Renal pelvis (tissue), 12 donors: ENCODE measurements at places on chromosomes 12 and 14. TPM values are rescaled to one million over a fixed set of nuclear protein-coding genes. Genes with fewer than 3 reads are reported as not detected.

DNA sequence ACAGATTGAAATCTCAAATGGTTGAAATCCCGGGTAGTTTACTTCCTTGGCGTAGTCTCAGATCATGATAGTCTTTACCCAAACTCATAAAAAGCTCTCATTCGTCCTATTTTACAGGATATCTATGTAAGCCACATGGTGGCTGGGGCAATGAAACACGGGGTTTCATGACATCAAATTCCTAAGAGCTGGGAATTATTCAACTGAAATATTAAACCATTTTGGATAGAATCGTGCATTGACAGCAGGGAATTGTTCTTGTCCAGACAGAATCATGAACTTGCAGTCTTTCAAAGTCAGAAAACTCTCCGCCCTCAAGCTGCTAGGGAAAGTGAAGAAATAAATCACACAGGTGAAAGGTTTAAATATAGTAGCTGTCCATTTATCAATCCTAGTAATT lies 33.2 kb upstream of the PRKAB1 start:
- DNase-seq = peak; percentile 73

- DNase-seq = no peak
These were observed 199.8 kb downstream of the LRFN5 start for GRCh38 chr14:41806366-41806975.

GRCh38 chr14:38238332-38238731 lies 17.6 kb downstream of the CLEC14A start:
- DNase-seq = no peak

DNA sequence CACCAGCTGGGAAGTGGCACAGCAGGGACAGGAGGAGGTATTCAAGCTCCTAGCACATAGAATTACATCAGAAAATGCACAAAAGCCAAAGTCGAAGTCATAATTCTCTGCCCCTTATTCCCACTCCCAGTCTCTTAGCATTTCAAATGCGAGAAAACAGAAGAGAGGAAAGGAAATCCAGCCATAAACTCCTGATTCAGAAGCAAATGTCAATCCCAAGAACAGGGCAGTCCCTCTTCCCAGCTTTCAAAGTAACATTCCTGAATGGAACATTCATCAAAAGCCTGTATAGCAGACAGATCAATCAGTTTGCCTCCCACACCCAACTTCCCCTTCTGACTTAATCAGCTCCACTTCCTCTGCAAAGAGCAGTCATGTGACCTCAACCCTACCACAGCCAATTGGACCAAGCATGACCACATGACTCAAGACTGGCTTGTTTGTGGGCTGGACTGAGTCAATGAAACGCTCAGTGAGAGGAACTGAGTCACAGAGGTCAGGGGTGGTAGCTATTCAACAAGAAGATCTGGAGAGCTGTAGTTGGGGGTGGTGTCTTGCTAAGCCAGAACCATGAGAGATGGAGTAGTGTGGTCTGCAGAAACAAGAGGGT lies 41.4 kb upstream of the TUNAR start:
- DNase-seq = no peak

DNA sequence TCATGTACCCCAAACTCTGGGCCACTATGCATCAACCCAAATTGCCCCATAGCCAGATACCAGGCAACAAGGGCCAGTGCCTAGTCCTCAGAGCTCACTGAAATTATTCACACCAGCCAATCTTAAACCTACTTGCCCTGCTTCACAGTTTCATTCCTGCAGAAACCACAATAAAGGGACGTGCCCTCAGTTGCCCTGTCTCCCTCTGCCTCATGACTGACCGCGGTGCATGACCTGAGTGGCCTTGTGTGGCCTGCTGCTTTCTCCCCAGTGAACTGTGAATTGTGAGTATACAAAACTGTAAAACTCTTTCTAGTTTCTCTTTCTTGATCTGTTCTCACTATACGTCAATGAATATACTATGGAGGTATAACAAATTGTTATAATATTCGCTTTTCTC lies 490.9 kb upstream of the MIS18BP1 start:
- DNase-seq = no peak

DNA sequence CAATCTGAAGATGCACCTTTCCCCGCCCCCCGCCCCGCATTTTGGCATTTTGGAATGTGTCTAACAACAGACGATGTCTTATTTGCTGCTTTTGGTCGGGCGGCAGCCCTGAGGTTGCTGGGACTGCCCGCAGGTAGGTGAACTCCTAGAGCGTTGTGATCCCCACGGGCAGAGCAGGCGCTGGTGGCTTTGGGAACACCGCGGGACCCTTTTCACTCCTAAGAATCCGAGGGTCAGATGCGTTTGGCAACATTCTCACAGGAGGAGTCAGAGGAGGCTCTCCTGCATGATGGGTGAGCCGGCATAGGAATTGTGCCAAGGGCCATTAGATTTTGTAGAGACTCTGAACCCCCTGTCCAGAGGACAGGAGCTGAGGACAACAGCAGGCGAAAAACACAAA lies 41.9 kb downstream of the HCAR2 start:
- no peak for DNase-seq

DNA sequence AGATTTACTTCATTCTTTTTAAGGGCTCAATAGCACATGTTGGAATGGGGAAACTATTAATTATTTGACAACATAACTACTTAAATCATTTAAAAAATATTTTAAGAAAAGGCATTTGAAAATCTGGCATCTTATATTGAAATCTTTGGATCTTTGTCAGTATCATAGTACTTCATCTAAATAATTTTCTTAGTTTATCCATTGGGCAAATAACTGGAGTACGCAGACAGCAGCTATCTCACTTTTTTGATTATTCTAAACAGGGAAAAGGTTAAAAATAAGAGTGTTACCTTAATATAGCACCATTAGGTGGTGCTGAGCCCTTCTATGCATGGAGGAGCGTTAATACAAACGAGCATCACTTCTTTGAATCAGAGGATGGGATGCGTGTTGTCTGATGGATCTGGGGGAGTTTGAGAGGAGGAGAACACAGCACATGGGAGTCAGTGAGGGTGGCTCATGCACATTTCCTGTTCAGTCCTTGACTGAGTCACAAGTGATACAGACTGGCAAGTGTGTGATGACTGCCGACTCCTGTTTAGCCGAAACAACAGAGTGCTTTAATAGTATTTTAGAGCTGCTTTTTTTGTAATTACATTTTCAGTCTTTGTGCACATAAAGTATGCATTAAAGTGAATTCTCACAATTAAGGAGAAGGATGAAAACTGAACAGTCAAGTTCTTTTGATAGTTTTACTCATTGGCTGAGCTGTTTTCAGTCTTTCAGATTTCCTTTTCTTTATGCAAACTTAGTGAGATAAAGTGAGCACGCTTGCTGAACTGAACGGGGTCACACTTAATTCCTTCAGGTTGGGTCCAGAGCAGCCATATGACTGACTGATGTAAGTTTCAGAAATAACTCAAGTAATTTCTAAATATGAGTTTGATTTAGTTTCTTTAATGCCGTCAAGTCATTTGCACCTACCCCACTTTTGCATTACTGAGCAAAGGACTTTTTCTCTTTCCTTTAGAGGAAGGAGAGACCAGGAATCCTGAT lies 92.7 kb downstream of the DIP2B start:
- no peak for DNase-seq

DNA sequence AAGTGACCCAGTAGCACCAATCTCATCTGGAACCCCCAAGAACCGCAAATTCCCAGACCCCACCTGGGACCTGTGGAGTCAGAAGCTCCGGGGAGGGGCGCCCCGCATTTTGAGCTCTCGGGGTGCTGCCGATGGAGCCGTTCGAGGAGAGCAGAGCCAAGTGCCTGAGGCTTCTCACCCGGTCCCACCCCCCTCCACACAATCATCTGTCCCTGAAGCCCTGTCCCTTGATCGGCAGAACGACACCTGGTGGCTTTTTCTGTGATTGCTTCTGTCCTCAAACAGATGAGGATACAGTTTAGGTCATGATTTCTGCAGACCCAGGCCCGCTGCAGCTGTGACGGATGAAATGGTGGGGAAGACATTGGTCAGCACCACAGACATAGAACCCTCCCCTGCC lies 74.7 kb downstream of the NOC4L start:
- no peak for DNase-seq

- no peak for DNase-seq
These were observed 276.2 kb upstream of the ATP2B1 start for GRCh38 chr12:89984846-89985245.

- DNase-seq = no peak
These were observed 152.4 kb downstream of the ASCL1 start for GRCh38 chr12:103109861-103110260.

- peak; percentile 20 for DNase-seq
These were observed 42.9 kb downstream of the IFNG-AS1 start for GRCh38 chr12:68031881-68032739.

- DNase-seq = no peak
These were observed 863.7 kb downstream of the LRFN5 start for GRCh38 chr14:42470427-42470719.

- no peak for DNase-seq
These were observed 59.4 kb upstream of the FOXN3 start for GRCh38 chr14:89476354-89476896.

GRCh38 chr14:69039288-69039628 lies 60.2 kb upstream of the ACTN1 start:
- DNase-seq = no peak

DNA sequence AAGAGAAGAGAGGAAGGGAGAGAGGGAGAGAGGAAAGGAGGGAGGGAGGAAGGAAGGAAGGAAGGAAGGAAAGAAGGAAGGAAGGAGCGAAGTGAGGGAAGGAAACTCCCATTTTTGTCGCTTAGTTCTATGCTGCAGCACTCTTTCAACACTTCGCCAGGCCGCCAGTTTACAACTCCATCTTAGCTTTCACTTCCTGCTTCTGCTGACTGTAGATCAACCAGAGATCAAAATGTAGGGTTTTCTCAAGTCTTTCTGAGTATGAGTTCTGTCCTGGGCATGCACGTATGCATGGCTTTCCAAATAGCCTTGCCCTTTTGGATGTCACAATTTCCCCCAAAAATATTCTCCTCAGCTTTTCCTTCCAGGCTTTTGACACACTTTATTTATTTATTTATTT lies 723.4 kb downstream of the TRHDE start:
- DNase-seq = no peak

PPP1R3E gene
- polyA plus RNA-seq = 37.2 TPM

PPP1R36 gene
- 1.6 TPM for polyA plus RNA-seq

TMEM52B gene
- 121 TPM for polyA plus RNA-seq

PAH gene
- 68.2 TPM for polyA plus RNA-seq

HIF1A gene
- 184 TPM for polyA plus RNA-seq

OR6C3 gene
- polyA plus RNA-seq = not detected
